ENCODE measurements at places on chromosomes 1 and 21.

GRCh38 chr1:118247593-118247992 lies 62.6 kb upstream of the SPAG17 start:
- DNase-seq = no peak

- no peak for DNase-seq
Measured at GRCh38 chr21:46189213-46189958, 5.1 kb upstream of the SPATC1L start.

- DNase-seq = no peak
Measured at GRCh38 chr1:64766429-64766828, 21.6 kb downstream of the RAVER2 start.

- no peak for DNase-seq
Measured at GRCh38 chr1:89681045-89681729, 48.3 kb downstream of the LRRC8C start.

GRCh38 chr1:104120525-104120924 lies 370.8 kb downstream of the AMY1C start:
- no peak for DNase-seq

- no peak for DNase-seq
Measured at GRCh38 chr1:71106658-71107322, 26.0 kb upstream of the ZRANB2 start.

DNA sequence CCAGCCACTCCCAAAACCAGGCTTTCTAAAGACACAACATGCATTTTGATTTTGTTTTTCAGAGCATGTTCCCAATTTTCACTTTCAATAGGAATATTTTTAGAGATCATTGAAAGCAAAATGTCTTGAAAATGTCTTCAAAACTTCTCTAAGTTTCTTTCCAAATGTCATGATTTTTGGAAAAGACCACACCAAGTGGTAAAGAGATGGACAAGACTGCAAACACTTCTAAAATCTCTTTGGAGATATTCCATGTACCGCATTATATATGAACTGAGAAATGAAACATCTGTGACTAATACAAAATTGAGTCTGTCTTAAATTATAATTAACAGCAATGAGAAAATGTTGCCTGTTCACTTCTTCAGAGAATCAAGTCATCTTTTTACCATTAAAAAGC lies 418.0 kb upstream of the PKN2 start:
- DNase-seq = no peak

DNA sequence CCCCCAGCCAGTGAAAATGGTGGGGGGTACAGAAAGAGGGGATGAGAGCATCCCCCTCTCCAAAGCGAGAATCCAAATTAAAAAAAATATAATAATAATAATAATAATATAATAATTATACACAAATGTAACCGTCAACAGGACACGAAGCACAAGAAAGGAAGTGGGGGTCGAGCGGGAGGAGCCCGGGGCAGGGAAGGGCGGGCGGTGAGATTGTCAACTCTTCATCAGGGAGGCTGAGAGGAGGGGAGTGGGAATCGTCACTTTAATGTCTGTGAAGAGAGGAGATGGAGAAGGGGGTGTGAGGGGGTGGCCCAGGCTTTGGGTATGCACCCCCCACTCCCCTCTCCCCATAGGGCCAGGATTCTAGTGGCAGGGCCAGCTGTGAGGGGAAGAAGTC lies 33.2 kb downstream of the MEF2D start:
- DNase-seq = no peak

GRCh38 chr1:161185282-161185682 lies 8.0 kb upstream of the B4GALT3 start:
- peak; percentile 63 for DNase-seq

DNA sequence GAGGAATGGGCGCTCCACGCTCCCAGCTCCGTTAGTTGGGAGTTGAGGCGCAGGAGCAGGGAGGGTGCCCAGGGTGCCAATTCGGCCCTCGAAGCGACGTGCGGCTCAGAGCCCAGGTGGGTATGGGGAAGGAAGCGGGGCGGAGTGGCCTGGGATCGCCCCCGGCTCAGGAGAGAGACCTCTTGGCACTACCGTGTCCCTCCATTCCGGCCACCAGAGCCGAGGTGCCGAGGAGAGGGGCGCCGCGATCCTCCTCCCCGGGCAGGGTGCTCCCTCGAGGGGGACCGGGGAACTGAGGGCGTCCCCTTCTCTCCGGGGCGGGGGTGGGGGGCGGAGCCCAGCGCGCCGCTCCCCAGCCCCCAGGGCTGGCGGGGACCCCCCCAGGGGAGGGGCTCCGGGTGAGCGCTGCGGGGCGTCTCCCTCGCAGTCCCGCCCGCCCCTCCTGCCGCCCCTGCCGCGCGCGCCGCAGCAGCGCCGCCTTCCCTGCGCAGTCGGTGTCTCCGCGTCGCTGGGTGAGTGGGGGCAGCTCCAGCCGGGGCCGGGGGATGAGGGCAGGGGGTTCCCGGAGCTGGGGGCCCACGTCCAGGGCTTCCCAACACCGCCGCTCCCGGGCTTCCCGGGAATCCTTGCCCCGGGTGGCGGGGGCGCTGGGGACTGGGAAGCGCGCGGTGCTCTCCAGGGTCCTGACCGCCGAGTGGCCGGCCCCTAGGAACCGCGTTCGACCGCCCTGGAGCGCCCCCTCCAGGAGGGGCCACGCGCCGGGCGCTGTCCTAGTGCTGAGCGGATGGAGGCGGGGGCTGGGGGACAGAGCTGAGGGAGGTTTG lies at the start of gene HPCA:
TSS of gene HPCA (plus strand) at position 488 of the 824 bp plus-strand sequence. CDS start 2,408 bp downstream, outside the sequence.
- DNase-seq = no peak

- no peak for DNase-seq
Measured at GRCh38 chr1:199789141-199789540, 238.4 kb upstream of the NR5A2 start.

DNA sequence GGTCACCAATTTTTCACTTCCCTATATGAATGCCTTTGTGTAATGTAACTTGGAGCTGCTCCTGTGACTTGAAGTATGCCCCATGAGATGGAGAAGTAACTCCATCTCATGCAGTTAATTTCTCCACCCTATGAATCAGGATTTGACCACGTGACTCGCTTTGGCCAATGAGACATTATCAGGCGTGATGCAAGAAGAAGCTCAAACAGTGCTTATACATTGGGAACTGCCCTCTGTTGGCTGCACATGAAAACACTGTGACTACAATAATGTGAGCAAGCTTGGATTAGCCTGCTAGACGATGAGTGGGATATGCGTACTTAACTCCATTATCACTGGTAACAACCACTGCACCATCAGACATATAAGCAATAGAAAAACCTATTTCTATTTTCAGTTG lies 684.4 kb downstream of the PLA2G4A start:
- no peak for DNase-seq

DNA sequence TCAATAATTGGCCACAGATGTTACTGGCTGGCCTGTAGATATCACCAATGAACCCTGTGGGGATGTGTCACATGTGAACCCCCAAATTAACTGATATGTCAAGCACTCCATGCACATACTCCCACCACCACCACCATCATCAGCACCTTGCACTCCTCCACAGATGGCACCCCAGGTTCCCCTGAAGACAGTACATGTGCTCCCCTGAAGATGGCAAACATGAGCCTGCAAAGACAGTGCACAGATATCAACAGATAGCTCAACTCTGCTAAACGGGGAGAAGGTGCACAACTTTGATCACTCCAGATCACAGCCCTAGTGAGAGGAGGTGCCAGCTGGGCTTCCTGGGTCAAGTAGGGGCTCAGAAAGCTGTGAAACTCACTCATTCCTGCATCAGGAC lies 74.4 kb downstream of the CLCA4 start:
- no peak for DNase-seq

DNA sequence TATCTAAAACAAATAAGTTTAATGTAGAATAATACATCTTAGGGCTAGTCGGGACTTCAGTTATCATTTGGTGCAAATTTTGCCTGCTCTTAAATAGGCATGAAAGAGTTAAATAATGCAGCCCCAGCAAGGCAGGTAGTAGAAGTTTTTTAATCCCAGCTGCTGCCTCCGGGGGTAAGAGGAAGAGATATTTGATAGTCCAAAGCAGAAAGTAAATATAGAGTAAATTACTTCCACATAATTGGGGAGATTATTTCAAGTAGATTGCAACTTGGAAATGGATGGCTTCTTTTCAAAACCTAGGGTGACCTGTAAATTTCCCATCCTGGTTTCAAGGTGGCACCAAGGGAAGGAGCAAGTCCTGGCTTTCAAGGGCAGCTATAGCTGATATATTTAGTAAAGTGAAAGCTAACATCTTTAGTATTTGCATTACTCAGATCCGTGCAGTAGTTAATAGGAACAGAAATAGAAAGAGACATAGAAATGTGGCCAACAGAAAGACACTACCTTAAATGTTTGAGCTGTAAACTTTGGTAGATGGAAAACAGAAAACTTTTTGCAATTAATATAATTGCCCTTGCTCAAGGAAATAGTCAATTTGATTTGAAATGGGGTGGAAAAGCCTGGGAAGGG lies 109.1 kb downstream of the LMO4 start:
- DNase-seq = no peak

DNA sequence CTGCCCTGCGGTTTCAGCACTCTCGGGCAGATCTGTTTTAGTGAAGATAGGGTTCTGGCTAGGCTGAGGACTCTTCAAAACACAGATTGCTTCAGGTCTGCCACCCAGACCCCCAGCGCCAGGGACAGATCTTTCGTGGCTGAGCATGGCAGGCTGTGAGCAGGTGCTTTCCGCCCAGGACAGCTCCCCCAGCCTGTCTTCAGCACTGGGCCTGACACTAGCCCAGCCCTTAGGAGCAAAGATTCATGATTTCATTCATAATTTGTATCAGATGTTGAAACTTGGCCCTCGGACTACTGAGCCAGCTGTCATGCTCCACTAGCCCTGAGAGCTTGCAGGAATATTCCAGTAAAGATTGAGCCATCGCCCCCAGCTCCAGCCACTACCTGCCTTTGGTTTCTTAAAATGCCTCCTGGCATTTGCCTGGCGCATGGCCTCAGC lies 5.9 kb downstream of the ADPRS start:
- no peak for DNase-seq

DNA sequence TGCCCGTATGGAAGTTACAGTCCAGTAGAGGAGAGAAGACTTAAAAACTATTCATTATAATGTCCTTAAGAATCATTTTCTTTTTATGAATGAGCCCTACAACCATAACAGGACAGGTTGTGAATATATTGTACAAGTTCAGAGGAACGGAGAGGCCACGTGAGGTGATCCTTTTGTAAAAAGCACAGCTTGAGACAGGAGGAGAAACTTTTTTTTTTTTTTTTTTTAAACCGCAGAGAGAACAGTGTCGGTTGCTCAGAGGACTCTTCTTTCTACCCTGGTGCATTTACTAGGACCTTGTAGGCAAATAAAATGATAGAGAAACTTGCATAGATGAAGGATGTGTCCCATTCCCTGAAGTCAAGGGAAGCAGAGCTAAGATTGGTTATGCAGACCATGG lies 32.1 kb downstream of the DYRK1A start:
- DNase-seq = no peak

GRCh38 chr1:178055093-178055492 lies 38.8 kb upstream of the RASAL2 start:
- DNase-seq = no peak

- no peak for DNase-seq
Measured at GRCh38 chr1:46017876-46018503, 114.4 kb downstream of the PIK3R3 start.

GRCh38 chr1:29945426-29945825 lies 709.1 kb downstream of the PTPRU start:
- no peak for DNase-seq

- no peak for DNase-seq
Measured at GRCh38 chr21:45917241-45917640, 64.3 kb upstream of the COL6A1 start.

- DNase-seq = no peak
Measured at GRCh38 chr1:183881387-183882131, 76.6 kb downstream of the RGL1 start.

DNA sequence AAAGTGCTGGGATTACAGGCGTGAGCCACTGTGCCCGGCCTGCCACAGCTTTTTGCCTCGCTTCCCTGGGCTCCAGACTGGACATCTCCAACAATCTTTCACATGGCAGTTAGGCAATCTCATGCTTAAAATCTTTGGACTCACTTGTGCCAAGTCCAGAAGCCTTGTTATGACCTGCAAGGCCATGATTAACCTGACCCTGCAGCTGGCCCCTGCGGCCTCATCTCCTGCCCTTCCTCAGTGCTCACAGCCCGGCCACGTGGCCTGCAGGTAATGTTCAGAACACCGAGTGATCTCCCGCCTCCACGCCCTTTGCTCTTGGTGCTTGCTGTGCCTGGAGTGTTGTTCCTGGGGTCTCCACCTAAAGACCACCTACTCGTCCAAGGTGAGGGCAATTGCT lies 24.9 kb downstream of the FAAH start:
- DNase-seq = no peak

GRCh38 chr1:176885751-176886150 lies 278.8 kb downstream of the ASTN1 start:
- DNase-seq = no peak

DNA sequence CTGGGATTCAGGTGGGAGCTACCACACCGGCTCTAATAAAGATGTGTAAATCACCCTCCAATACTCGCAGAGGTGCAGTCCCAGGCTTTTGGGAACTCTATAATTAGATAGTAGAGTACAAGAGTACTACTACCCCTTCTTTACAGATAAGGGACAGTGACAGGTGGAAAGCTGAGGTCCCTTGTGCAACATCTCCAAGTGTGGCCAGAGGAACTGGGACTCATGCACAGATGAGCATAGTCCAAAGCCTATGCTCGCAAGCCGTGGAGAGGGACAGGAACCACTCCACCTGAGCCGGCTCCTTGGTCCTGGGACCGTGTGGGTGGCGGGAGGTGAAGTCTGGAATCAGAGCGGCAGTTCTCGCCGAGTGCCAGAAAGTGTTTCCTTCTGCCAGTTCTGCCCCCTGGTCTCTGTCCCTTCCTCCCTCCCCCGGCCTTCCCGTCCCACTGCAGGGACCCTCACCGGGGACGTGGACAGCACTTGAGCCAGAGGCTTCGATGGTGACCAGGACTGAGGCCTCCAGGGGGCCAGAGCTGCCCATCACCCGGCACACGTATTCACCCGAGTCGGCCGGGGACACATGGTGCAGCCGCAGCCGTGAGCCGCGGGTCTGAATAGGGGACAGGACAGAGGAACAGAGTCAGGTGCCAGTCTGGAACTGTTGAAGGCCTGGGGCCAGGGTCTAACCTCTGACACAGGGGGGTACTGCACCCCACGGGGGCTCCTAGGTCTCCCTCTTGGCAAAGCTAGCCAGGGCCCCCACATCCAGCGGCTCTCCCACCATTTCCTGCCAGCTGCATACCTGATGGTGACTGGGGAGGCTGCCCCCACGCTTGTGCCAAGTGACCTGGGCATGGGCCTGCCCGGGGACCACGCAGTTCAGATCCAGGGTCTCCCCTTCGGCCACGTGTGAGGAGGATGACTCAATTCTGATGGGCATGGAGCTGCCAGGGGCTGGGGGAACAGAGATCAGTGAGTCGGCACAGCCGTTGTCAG lies 33.9 kb downstream of the LDLRAD2 start:
- DNase-seq = no peak

DNA sequence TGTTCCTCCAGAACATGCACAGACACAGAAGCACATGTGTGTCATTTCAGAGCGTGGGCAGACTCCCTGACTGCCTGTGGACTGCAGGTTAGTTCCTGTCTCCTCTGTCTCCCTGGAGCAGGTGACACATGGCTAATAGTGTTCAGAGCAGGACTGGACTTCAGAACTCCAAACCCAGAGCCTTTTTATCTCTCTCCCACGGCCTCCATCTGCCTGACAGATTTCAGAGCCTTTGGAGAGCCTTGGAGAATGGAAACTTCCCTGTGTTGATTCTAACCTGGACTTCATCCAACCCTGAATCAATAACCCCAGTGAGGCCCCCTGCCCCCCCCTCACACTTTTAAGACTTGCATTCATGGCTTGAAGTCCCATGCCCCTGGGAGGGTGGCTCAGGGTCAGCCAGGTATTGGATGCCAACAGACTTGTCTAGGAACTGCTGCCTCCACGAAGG lies 44.4 kb downstream of the C1orf198 start:
- no peak for DNase-seq

All from activated CD4-positive, CD25-positive, alpha-beta regulatory T cell treated with anti-CD3 and anti-CD28 coated beads, Interleukin-2, amount 50 U/mL, for 72 hours (primary cell).